COR-L47 (cell line): ENCODE measurements at places on chromosomes 4 and X.

- no peak for DNase-seq
These were observed 6.8 kb downstream of the PPARGC1A start for GRCh38 chr4:23882976-23883531.

DNA sequence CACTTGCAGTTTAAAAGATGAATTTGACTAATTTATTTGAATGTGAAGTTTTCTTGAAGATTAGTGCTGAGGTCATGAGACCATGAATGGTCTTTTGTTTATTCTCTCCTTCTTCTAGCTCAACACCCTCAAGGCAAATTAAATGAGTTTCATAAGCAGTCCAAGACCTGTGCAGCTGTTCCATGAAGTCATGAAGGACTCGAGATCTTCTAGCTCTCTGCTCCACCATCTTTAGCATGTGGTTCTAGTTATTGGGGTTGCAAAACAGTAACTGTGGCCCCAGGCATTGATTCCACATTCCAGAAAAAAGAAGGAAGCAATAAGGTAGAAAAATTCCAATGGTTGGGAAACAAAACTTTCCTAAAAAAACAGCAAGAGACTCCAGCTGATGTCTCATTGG is 84.2 kb upstream of the HS3ST1 start:
- no peak for DNase-seq

- no peak for DNase-seq
These were observed 275.2 kb downstream of the TRIML1 start for GRCh38 chr4:188414441-188414840.

- no peak for DNase-seq
These were observed 394.5 kb downstream of the KCNIP4 start for GRCh38 chr4:21554066-21554465.

GRCh38 chrX:54093571-54093970 is 49.3 kb upstream of the PHF8 start:
- DNase-seq = no peak

GRCh38 chrX:8720136-8720535 is 11.8 kb downstream of the ANOS1 start:
- no peak for DNase-seq

DNA sequence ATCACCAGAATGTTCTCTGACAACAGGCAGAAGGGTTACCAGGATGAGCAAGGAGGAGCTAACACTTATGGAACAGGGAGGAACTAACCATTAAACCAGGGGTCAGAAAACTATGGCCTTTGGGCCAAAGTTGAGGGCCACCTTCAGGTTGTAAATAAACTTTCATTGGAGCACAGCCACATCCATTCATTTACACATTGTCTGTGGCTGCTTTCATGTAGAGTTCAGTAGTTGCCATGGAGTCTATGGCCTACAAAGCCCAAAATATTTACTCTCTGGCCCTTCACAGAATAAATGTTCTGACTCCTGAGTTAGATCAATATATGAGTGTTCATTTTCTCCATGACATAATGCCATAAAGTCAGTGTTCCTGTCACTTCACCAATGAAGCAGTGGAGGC is 13.2 kb upstream of the HCCS start:
- DNase-seq = no peak

- DNase-seq = no peak
These were observed 29.4 kb downstream of the CTBP1 start for GRCh38 chr4:1219566-1219950.

- no peak for DNase-seq
These were observed 161.2 kb upstream of the SPRY1 start for GRCh38 chr4:123235431-123235830.

DNA sequence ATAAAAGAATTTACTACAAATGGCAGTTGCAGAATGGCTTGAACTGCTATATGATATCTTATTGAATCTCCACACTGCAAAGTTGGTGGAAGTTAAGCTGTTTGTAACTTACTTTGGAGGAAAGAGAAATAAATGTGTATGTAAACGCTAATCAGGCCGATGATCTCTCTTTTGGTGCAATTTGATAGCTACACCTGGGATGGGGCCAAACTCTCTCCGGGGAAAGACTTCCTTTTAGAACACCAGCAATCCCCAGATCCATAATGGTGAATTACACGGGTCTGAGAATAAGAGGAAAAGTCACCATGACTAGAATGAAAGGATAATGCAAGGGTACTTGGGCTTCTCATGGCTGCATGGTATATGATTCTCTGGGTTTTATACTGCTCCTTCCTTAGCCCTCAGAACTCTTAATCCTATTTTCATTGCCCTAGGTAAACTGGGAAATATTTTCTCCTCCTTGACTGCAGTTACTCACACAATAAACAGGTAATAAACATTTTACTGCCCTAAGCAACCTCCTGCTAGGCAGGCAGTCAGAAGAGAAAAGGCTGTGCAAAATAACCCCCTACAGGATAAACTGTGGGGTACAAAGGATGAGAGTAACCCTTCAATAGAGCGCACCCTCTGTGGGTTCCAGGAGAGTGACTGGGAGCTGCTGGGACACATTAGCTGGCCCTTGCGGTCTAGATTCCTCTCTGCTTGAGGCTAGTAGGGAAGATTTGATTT is 109.3 kb downstream of the MGST2 start:
- no peak for DNase-seq

GRCh38 chrX:38341442-38341841 is 11.0 kb upstream of the OTC start:
- no peak for DNase-seq

- no peak for DNase-seq
These were observed 127.9 kb downstream of the TACR3 start for GRCh38 chr4:103591841-103592240.

DNA sequence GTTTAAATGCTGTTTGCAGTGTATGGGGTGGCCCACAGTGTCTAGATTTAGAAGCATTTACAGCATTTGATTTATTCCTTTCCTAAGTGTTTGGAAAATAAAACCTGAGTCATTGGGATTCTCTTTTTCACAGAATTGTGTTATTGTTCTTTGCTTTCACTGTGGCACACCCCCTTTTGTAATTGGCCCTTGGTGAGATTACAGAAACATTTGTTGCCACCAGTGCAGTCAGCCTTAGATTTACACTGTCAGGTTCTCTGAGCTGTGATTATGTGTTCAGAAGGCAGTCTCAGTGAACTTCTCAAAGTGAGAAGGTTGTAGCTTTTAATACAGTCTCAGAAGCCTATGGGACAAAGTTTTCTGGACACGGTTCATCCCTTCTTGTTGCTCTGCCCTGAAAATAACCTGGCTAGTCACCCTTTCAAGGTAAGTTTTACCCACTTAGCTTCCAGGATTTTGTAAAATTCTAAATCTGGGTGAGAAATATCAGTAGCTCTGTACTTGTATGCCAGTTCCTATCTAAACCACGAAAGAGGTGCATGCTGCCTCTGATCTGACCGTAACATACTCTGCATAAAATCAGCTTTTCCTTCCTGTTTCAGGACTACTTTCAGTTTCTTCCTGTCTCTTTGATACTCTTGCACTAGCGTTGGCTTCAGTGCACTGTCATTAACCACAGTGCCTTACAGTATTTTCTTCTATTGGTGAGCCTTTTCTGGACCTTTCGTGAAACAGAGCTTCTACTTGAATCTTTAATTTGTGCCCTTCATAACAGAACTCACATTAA is 12.6 kb downstream of the RUFY3 start:
- no peak for DNase-seq

GRCh38 chr4:8817813-8818062 is 53.9 kb downstream of the HMX1 start:
- no peak for DNase-seq

GRCh38 chr4:92334716-92335350 is 31.1 kb downstream of the GRID2 start:
- DNase-seq = peak; percentile 14

- no peak for DNase-seq
These were observed 71.3 kb upstream of the ADGRG2 start for GRCh38 chrX:19193565-19193964.

GRCh38 chrX:49232525-49232924 is 615 bp downstream of the CACNA1F start:
- no peak for DNase-seq

- no peak for DNase-seq
These were observed 18.8 kb downstream of the PRKG2 start for GRCh38 chr4:81196126-81196650.

GRCh38 chrX:41921492-41922430 is 1.6 kb downstream of the CASK start:
- peak; percentile 0 for DNase-seq

- DNase-seq = no peak
These were observed 13.6 kb upstream of the MAGED4B start for GRCh38 chrX:52082578-52082977.

GRCh38 chrX:41824551-41824950 is 98.8 kb downstream of the CASK start:
- no peak for DNase-seq

DNA sequence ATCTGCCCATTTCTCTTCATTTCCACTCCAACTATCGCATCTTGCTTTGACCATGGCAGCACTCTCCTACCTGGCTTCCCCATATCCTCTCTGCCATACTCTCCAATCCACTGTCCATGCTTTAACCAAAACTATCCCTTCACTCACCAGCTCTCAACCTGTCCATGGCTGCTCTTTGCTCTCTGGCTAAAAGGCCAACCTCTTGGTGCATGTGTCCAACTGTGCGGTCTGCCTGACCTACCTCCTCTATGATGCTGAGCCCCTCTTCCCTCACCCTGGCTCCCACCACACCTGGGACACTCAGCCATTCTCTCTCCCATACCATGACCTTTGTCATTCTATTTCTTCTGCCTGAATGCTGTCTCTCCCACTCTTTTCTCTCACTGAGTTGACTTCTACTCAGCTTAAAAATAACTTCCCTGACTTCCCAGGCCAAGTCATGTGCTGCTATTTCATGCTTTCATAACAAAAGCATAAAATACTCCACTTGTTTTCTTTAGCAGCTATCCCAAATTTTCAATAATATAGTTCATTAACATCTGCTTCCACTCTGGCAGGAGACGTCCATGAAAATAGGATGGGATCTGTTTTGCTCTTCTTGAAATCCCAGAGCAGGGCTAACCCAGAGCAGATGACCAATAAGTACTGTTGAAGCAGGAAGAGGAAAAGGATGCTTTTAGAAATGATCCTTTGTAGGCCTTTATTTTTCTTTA is 29.8 kb upstream of the KLF3 start:
- DNase-seq = no peak

- DNase-seq = no peak
These were observed 13.9 kb upstream of the TLR1 start for GRCh38 chr4:38818441-38818976.

DNA sequence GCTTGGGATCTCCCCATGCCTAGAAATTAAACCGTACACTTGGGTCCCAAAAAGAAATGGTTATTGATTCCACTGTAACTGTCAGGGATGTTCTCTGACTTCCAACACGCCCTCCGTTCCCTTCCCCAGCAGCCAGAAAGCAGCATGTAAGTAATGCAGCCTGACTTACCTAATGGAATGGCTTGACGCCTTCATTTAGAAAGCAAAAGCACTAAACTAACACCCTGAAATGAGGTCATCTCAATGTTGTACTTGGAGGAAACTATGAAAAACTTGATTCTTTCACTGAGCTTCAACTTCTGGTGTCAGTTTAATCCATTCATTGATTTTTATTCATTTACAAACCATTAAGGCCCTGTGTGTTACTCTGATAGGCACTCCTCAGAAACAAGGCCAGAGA is 110.8 kb upstream of the NOCT start:
- DNase-seq = no peak

GRCh38 chr4:173990869-173991210 is 292.6 kb downstream of the FBXO8 start:
- DNase-seq = no peak

GRCh38 chr4:65510976-65511375 is 159.3 kb downstream of the EPHA5 start:
- no peak for DNase-seq

DNA sequence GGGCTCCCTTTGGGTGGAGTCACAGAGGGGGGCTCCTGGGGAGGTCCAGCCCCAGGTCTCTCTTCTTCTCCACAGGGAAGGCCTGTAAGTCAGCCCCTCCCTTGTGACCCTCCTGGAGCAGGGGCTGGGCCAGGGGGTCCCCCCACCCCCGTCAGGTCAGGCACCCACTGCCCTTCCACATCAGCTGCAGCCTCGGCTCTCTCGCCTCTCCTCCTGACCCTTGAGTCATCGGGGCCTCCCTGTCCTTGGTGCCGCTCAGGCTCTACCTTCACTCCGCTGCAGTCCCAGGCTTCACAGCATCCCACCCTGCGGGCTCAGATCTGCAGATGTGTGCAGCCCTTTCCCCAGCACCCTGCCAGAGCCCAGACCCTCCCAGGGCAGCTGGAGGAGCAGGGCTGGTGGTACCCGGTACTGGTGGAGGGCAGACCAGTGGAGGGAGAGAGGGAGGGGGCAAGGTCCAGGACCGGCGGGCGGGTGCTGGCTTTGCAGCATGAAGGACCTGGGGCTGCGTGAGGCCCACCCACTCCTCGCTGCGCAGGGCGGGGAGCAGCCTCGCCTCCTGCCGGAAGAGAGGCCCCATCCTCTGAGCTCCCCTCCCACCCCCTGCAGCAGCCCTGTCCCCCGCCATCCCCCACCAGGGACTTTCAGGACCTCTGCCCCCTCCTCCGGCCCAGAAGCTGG is 117.1 kb downstream of the FAM53A start:
- DNase-seq = no peak

GRCh38 chrX:9597361-9598035 is 132.6 kb downstream of the TBL1X start:
- no peak for DNase-seq

- DNase-seq = no peak
These were observed 39.3 kb downstream of the EVC start for GRCh38 chr4:5750052-5750945.

- no peak for DNase-seq
These were observed 368.1 kb downstream of the EPHA5 start for GRCh38 chr4:65302145-65302544.

DNA sequence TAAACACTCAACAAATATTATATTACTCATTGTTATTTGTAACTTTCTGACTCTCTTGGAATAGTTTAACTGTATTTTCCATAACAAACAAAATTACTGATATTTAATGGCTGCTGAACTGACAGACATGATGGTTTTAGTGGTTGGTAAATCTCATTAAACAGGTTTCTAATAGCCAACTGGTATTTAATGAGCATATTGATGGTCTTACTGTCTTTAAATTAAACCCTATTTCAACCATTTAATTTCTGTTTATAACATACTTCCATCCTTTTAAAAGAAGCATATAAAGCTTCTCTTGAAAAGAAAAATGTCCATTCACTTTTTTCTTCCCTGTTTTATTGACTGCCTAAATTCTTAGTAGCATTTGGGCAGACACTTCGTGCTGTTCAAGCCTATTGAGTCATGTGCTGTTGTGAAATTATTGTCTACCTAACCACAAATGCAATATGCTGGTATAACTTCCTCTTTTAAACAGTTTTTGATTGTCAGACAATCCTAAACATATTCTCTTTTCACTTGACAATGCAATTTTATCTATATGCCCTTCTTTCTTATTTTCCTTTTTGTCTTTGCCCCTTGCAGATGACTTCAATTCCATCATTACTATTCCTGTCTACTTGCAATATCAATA is 163.9 kb upstream of the SLC7A11 start:
- no peak for DNase-seq

GRCh38 chr4:55933611-55934010 is 15.1 kb upstream of the CEP135 start:
- DNase-seq = no peak
